ENCODE measurements at places on chromosomes 2 and 18.

DNA sequence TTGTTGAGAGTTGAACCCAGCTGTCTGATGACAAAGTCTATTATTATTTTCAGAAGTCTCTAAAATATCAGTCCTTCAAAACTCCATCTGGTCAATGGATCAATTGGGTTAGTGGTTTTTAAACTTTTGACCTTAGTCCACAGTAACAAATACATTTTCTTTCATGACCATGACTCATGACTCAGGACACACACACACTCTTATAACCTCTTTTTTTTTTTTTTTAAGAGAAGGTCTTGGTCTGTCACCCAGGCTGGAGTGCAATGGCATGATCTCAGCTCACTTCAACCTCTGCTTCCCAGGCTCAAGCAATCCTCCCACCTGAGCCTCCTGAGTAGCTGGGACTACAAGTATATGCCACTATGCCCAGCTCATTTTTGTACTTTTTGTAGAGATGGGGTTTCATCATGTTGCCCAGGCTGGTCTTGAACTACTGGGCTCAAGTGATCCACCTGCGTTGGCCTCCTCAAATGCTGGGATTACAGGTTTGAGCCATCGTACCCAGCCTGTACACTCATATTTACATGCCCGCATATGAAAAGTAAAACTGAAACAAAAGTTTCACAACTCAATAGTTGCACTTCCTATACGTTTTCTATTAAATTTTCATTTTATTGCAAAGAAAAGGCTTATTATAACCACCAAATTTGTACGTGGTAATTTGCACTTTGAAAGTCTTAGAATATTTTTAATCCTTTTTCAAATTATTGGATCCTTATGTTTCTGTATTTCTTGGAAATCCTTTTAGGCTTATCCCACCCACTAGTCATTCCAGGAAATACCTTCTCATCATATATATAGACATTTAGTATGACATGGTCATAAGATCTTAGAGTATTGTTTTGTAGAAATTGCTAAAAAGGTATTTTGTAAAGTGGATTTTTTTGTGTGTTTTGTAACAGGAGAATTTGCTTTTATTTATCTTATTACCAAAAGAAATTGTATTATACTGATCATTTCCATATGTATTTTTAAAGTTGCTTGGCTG, 199.0 kb downstream of the LPIN1 start:
- no peak for DNase-seq

GRCh38 chr2:32003791-32004190, 7.0 kb downstream of the MEMO1 start:
- no peak for DNase-seq

DNA sequence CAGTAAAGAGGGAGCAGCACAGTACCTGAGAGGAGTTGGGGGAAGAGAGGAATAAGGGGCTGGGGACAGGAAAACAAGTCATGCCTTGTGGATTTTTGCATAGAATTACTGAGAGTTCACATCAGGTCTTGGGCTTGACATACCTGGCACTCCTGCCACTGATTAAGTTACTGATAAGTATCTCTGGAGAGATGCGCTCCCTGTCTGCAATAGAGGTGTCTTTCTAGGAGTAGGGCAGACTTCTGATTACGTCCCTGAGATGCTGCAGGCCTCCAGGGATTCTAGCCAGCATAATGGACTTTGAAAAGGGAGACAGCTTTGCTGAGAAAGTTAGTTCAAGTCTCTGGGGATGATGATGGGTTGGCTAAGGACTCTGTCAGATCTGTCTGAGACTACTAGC, 69.4 kb downstream of the CHRNA1 start:
- DNase-seq: no peak

GRCh38 chr2:73103018-73103542, 9.7 kb downstream of the RAB11FIP5 start:
- DNase-seq: no peak

GRCh38 chr2:238059505-238059904, 1.3 kb upstream of the SCLY start:
- DNase-seq: peak; percentile 58

DNA sequence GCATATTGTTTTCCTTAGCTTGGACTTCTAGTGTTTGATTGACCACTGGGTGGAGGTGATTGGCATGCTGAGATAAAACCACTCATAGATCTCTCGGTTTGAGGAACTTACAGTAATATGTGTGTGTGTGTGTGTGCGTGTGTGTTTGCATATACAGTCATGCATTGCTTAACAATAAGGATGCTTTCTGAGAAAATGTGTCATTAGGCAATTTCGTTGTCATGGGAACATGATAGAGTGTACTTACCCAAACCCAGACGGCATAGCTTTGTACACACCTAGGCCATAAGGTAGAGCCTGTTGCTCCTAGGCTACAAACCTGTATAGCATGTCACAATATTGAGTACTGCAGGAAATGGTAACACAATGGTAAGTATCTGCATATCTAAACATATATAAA, 167.3 kb downstream of the NYAP2 start:
- DNase-seq: no peak

DNA sequence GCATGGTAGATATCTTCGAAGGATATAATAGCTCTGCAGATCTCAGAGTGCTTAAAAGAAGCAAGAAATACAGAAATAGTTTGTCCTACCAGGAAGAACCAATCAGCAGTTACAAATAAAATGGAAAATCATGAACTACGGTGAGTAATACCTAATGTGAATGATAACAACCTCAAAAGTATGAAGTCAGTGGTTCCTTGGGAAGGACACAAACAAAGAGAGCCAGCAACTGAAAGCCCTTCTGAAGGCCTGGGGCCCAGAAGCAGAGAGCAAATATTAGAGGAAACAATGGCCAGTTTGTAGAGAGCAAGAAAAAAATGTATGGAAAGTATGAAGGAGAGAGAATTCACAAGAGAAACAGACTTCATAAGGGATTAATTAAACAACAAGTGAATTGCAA, 226.8 kb upstream of the CHST9 start:
- DNase-seq: peak; percentile 45

GRCh38 chr2:74696829-74697228, 42.8 kb downstream of the SEMA4F start:
- DNase-seq: no peak

DNA sequence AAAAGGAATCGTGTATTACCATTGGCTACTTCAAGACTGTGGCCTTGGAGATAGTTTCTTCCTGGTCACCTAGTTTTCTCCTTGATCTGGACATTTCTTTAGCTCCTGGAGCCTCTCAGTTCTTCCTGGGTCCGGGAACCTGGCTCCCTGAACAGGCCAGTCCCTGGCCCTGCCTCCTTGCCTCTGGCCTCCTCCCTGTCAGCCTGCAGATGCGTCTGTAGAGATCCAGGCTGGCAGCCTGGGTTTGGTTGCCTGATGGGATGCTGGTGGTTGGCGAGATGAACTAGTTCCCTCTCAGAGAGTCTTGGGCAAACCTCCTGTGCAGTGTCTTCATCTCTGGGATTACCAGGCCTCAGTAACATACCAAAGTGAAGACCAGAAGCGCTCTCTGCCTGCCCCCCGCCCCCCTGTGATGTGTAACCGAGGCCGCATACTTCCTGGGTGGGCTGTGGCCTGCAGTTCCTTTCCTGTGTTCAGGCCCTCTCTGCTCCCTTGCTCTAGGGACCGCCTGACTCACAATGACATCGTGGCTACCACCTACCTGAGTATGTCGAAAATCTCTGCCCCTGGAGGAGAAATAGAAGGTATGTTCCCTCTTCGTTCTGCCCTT, 85.4 kb downstream of the DYSF start:
- no peak for DNase-seq

All from osteoblast (primary cell).